ENCODE measurements at places on chromosomes 6 and 20.

DNA sequence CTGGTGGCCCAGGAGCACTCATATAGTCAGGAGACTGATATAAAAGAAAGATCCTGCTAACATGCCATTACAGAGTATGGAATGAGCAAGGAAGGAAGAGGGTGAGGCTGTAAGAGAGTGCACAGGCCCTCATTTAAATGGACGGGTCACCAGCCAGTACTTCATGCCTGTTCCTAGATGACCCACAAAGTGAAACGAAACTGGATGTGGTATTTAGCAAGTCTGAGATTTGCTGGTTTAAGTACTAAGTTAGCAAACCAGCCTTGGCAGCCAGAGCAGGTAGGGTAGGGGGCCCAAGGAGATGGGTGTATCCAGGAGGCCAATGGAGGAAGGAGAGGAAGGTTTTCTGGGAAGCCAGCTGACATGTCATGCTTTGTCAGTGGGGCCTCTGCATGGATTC lies 15.9 kb downstream of the NT5E start:
- no peak for DNase-seq
- no peak overlapping the region for H3K4me3 ChIP-seq
- no peaks in the 10 kb centered on the region for H3K27me3 ChIP-seq
- H3K36me3 ChIP-seq = no peaks in the 10 kb centered on the region

DNA sequence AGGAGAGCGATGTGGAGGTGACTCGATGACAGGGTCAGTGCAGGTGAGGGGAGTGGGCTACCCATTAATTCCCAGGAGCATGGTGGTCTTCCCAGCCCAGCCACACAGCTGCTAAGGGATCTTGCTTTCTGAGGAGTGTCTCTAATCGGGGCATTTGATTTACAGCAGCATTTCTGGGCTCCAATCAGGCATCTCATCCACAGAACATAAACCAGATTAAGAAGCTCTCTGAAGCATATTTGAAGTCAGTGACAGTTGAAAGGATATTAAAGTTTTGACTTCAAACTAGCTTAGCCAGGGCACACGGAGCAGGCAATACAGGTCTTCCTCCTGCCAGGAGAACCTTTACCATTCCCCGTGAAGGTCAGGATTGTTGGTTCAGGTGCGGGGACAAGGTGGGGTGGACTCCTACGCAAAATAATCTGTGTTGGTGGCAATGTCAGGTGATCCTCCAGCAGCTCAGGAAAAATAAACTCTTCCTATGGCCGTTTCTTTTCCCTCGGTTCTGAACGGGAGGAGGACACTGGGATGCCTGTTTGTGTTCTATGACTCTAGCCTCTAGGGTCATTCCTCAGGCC lies 39.9 kb upstream of the ZNF831 start:
- no peaks in the 10 kb centered on the region for H3K36me3 ChIP-seq
- DNase-seq = no peak
- no peak overlapping the region for H3K27ac ChIP-seq
- peaks cover 1% of the 10 kb centered on the region for H3K27me3 ChIP-seq
- H3K4me3 ChIP-seq = no peak overlapping the region

GRCh38 chr6:37547564-37548061 lies 47.9 kb upstream of the CCDC167 start:
- H3K27me3 ChIP-seq = no peaks in the 10 kb centered on the region
- DNase-seq = no peak
- H3K27ac ChIP-seq = no peak overlapping the region

DNA sequence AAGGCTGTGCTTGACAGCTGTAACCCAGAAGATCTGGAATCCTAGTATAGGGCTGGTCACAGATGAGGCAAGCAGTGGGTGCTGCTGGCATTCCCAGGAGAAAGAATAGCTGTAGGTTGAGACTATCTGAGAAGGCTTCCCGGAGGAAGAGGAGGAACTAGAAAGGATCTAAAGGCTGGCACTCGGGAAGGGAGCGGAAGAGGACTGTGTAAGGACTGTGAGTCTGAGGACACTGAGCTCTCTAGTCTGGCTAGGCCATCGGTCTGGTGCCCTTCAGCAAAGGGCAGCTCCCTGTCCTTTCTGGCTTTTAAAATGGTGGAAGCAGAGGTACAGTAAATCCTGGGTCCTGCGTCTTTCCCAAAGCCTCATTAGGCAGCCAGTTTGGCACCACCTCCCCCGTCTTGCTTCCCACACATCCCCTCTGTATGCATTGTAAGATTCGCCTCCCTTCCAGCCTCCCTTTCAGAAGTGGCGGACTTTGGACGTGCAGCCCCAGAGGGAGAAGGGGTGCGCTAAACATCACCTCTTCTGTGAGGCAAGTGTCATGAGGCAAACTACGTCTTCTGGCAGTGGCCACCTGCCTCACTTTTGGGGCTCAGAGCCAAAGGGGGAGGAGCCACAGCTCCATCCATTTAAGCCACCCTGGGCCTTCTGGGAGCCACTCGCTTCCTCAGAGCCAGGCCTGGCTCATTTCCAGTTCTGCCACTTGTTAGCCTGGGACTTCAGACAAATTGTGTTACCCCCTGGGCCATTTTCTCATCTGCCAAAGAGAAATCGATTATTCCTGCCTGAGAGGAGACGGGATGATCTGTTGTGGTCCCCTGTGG lies 8.6 kb downstream of the SNPH start:
- no peaks in the 10 kb centered on the region for H3K4me1 ChIP-seq
- no peak for DNase-seq
- no peak overlapping the region for H3K27ac ChIP-seq
- no peaks in the 10 kb centered on the region for H3K27me3 ChIP-seq

DNA sequence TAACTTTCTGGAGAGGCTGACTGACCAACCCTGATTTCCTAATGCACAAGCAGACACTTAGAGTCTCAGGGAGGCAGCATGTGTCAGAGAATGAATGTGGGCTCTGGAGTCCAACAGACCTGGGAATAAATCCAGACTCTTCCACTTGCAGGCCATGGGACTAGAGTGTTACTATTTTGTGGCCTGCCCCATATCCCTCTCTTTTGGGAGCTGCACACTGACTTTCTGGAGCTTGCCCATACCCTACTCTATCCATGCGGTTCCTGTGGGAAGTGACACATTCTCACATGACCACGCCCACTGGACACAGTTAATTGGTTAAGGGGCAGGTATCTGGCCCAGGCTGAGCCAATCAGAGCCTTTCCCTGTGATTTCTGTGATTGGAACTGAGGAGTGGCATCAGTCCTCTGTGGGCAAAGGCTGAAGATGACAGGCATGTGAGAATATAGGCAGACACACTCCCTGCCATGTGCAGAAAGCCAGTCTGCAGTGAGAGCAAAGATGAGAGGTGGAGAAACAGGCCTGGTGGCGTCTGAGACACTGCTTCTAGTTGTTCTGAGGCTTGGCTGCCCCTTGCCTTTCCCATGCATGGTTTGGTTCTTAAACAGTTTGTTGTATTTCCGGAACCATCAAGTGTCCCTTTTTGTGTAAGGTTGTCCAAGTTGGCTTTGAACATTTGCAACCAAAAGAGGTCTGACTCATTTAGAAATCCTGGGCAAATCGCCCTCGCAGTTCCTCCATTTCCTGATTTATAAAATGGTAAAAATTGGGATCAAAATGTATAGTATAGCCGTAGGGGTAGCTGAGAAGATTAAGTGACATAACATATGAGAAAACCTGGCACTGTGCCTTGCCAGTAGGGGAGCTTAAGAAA lies 125.6 kb downstream of the CDC5L start:
- H3K36me3 ChIP-seq = no peaks in the 10 kb centered on the region
- DNase-seq = no peak
- H3K4me3 ChIP-seq = no peak overlapping the region
- no peaks in the 10 kb centered on the region for H3K4me1 ChIP-seq
- H3K27me3 ChIP-seq = no peaks in the 10 kb centered on the region

GRCh38 chr20:380763-381580 lies 412 bp downstream of the TRIB3 start:
- H3K36me3 ChIP-seq = no peaks in the 10 kb centered on the region
- H3K4me3 ChIP-seq = peak overlapping the region; percentile 97
- H3K27me3 ChIP-seq = no peaks in the 10 kb centered on the region
- peaks cover 12% of the 10 kb centered on the region for H3K4me1 ChIP-seq
- H3K27ac ChIP-seq = peak overlapping the region; percentile 92

- no peaks in the 10 kb centered on the region for H3K27me3 ChIP-seq
- H3K4me3 ChIP-seq = no peak overlapping the region
- no peak for DNase-seq
- no peaks in the 10 kb centered on the region for H3K36me3 ChIP-seq
- H3K27ac ChIP-seq = no peak overlapping the region
- no peaks in the 10 kb centered on the region for H3K4me1 ChIP-seq
Measured at GRCh38 chr6:112362812-112363570, 15.9 kb downstream of the RFPL4B start.

DNA sequence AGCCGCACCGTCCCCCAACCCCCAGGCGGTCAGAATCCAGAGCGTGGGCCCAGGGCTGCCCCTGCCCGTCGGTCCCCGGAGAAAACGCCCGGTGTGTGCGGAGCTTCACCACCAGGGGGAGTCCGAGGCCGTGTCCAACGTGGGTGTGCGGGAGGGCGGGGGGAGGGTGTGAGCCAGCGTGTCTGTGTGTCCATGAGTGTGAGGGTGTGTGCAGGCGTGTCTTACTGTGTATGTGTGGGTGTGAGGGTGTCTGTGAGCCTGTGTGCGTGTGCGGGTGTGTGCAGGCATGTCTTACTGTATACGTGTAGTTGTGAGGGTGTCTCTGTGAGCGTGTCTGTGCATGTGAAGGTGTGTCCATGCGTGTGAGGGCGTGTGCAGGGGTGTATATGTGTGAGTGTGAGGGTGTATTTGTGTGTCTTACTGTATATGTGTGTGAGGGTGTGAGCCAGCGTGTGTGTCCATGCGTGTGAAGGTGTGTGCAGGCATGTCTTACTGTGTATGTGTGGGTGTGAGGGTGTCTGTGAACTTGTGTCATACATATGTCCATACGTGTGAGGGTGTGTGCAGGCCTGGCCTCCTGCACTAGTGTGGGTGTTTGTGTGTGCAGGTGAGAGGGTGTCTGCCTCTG lies 24.6 kb upstream of the GATA5 start:
- no peak overlapping the region for H3K4me3 ChIP-seq
- DNase-seq = peak; percentile 81
- no peaks in the 10 kb centered on the region for H3K27me3 ChIP-seq
- no peak overlapping the region for H3K27ac ChIP-seq
- peaks cover 17% of the 10 kb centered on the region for H3K4me1 ChIP-seq

DNA sequence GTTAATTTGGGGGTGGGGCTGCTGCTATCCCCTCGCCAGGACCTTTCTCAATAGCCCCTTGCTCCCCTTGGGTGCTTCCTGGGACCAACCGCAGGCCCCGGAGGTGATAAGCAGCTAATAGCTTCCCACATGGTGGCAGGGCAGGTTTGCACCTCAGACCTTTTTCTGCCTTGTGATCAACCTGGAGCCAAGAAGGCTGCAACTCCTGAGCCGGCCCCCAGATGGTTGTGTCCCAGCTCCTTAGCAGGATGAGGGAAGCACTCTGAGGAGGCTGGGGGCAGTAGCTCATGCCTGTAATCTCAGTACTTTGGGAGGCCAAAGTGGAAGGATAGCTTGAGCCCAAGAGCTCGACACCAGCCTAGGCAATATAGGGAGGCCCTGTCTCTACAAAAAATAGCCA lies 85.5 kb downstream of the BMP7 start:
- no peak overlapping the region for H3K27ac ChIP-seq
- H3K4me3 ChIP-seq = no peak overlapping the region
- peaks cover 2% of the 10 kb centered on the region for H3K36me3 ChIP-seq
- no peaks in the 10 kb centered on the region for H3K4me1 ChIP-seq

DNA sequence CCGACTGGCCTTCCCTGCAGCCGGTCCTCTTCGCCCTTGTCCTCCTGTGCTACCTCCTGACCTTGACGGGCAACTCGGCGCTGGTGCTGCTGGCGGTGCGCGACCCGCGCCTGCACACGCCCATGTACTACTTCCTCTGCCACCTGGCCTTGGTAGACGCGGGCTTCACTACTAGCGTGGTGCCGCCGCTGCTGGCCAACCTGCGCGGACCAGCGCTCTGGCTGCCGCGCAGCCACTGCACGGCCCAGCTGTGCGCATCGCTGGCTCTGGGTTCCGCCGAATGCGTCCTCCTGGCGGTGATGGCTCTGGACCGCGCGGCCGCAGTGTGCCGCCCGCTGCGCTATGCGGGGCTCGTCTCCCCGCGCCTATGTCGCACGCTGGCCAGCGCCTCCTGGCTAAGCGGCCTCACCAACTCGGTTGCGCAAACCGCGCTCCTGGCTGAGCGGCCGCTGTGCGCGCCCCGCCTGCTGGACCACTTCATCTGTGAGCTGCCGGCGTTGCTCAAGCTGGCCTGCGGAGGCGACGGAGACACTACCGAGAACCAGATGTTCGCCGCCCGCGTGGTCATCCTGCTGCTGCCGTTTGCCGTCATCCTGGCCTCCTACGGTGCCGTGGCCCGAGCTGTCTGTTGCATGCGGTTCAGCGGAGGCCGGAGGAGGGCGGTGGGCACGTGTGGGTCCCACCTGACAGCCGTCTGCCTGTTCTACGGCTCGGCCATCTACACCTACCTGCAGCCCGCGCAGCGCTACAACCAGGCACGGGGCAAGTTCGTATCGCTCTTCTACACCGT lies 6.1 kb downstream of the UBD start:
- DNase-seq = no peak
- no peak overlapping the region for H3K27ac ChIP-seq
- H3K27me3 ChIP-seq = no peaks in the 10 kb centered on the region
- no peak overlapping the region for H3K4me3 ChIP-seq
- no peaks in the 10 kb centered on the region for H3K36me3 ChIP-seq

- DNase-seq = no peak
- no peaks in the 10 kb centered on the region for H3K36me3 ChIP-seq
- no peaks in the 10 kb centered on the region for H3K27me3 ChIP-seq
- no peak overlapping the region for H3K27ac ChIP-seq
- H3K4me1 ChIP-seq = no peaks in the 10 kb centered on the region
Measured at GRCh38 chr20:44019638-44020335, 105.1 kb downstream of the TOX2 start.

GRCh38 chr6:35777356-35778102 lies 1.1 kb downstream of the CLPSL2 start:
- 0 out of 2 replicates have a peak, but pooled peaks cover 4% of the 10 kb centered on the region for H3K4me1 ChIP-seq
- no peaks in the 10 kb centered on the region for H3K27me3 ChIP-seq
- no peaks in the 10 kb centered on the region for H3K36me3 ChIP-seq
- DNase-seq = no peak
- no peak overlapping the region for H3K4me3 ChIP-seq

DNA sequence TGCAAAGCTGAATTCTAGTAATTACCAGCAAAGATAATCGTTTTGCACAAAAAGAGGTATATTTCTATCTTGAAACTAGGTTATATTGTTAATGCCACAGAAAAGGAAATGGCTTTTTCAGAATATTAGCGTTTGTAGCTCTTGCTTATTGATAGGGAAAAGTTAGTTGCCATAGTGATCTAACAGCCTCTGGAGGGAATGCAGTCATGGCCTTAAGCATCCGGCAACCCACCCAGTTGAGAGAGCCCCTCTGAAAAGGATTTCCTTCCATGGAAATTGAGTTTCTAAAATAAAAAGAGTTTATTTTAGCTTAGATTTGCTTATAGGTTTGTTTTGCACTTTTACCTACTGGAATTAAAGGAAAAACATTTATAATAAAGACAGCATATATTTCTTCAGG lies 224.5 kb downstream of the BCKDHB start:
- no peak for DNase-seq
- H3K36me3 ChIP-seq = no peaks in the 10 kb centered on the region
- H3K27ac ChIP-seq = no peak overlapping the region
- H3K27me3 ChIP-seq = no peaks in the 10 kb centered on the region
- 0 out of 2 replicates have a peak, but pooled peaks cover 4% of the 10 kb centered on the region for H3K4me1 ChIP-seq

GRCh38 chr6:4957521-4958231 lies 46.2 kb downstream of the RPP40 start:
- DNase-seq = peak; percentile 45
- H3K4me1 ChIP-seq = no peaks in the 10 kb centered on the region
- H3K27me3 ChIP-seq = no peaks in the 10 kb centered on the region
- no peak overlapping the region for H3K27ac ChIP-seq
- no peaks in the 10 kb centered on the region for H3K36me3 ChIP-seq

GRCh38 chr6:108751851-108752732 lies 96.1 kb upstream of the ARMC2 start:
- H3K4me3 ChIP-seq = no peak overlapping the region
- H3K27me3 ChIP-seq = no peaks in the 10 kb centered on the region
- peaks cover 7% of the 10 kb centered on the region for H3K4me1 ChIP-seq
- no peak overlapping the region for H3K27ac ChIP-seq

All from Caco-2 (cell line).